ENCODE measurements at places on chromosomes 6 and 20. TPM values are rescaled to one million over a fixed set of nuclear protein-coding genes. Genes with fewer than 3 reads are reported as not detected.

The NDRG3 gene
- 23.3 TPM for total RNA-seq

The HLA-DRB1 gene
- 14.0 TPM for total RNA-seq

The LATS1 gene
- 26.2 TPM for total RNA-seq

The KCNQ2 gene
- total RNA-seq: not detected

The FOXC1 gene
- 0.33 TPM for total RNA-seq

The FAM83B gene
- not detected for total RNA-seq

The RIPOR2 gene
- total RNA-seq: 3.4 TPM

The RBBP8NL gene
- not detected for total RNA-seq

The NNAT gene
- 0.36 TPM for total RNA-seq

The TBXT gene
- total RNA-seq: not detected

The OLIG3 gene
- not detected for total RNA-seq

The IMPG1 gene
- not detected for total RNA-seq

The OOEP gene
- total RNA-seq: not detected

The SNAI1 gene
- 0.33 TPM for total RNA-seq

The C20orf173 gene
- not detected for total RNA-seq

The TRIM10 gene
- total RNA-seq: not detected

The TRIM31 gene
- not detected for total RNA-seq

The CARMIL1 gene
- total RNA-seq: 43.3 TPM

The GRIK2 gene
- 24.4 TPM for total RNA-seq

The LGSN gene
- total RNA-seq: not detected

The C6orf141 gene
- total RNA-seq: not detected

The MAP7 gene
- total RNA-seq: 1.00 TPM

The SLC22A7 gene
- not detected for total RNA-seq

The DZANK1 gene
- 1.4 TPM for total RNA-seq

The UBE2C gene
- 85.6 TPM for total RNA-seq

The SAPCD1 gene
- not detected for total RNA-seq

The CDKN1A gene
- 115 TPM for total RNA-seq

The SIRPB1 gene
- total RNA-seq: 2.5 TPM

The TPBG gene
- 4.7 TPM for total RNA-seq

The EMILIN3 gene
- total RNA-seq: under 0.01 TPM

The HAO1 gene
- total RNA-seq: not detected

The CD83 gene
- 8.9 TPM for total RNA-seq

The EDN1 gene
- not detected for total RNA-seq

The GNRH2 gene
- total RNA-seq: 1.0 TPM

The PBOV1 gene
- not detected for total RNA-seq

The C20orf141 gene
- not detected for total RNA-seq

The NOL4L gene
- 11.3 TPM for total RNA-seq

The TP53TG5 gene
- total RNA-seq: not detected

The HSPA1L gene
- 0.67 TPM for total RNA-seq

Data from melanocyte of skin (primary cell).